ENCODE measurements at places on chromosomes 6 and 20. TPM values are rescaled to one million over a fixed set of nuclear protein-coding genes. Genes with fewer than 3 reads are reported as not detected.

The ZSCAN9 gene
- 22.4 TPM for total RNA-seq

The C20orf204 gene
- 1.9 TPM for total RNA-seq

The ZNF322 gene
- total RNA-seq, result 27.7 TPM

The HLA-DPA1 gene
- total RNA-seq, result 145 TPM

The ASIP gene
- 0.70 TPM for total RNA-seq

The GHRH gene
- not detected for total RNA-seq

The THEMIS gene
- 5.6 TPM for total RNA-seq

The ELOVL2 gene
- total RNA-seq, result 0.31 TPM

The PI3 gene
- 1.7 TPM for total RNA-seq
